ENCODE measurements at places on chromosomes 4 and X.

- DNase-seq = no peak
Observed at GRCh38 chrX:49101629-49101984, 21.9 kb upstream of the WDR45 start.

GRCh38 chr4:7187168-7187535 is 5.2 kb upstream of the SORCS2 start:
- DNase-seq = no peak

GRCh38 chr4:77308843-77309242 is 151.8 kb downstream of the CCNG2 start:
- no peak for DNase-seq

DNA sequence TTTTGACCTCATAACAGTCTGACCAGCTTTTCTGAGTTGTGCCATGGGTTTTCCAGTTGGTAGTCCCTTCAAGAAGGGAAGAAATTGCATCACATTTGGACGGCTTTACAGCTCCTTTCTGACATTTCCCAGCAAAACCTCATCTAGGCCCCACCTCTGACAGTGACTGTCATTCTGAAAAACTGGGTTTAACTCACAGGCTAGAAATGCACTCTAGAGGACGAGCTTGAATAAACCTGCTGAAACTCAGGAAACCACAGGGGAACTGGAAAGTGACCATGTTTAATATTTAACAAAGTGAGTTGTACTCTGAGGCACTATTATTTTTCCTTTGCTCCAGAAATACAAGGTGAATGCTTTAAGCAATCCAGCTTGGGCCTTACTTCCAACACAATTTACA is 434.3 kb upstream of the RASGEF1B start:
- DNase-seq = no peak

GRCh38 chr4:156391325-156391653 is 437.6 kb upstream of the CTSO start:
- no peak for DNase-seq

DNA sequence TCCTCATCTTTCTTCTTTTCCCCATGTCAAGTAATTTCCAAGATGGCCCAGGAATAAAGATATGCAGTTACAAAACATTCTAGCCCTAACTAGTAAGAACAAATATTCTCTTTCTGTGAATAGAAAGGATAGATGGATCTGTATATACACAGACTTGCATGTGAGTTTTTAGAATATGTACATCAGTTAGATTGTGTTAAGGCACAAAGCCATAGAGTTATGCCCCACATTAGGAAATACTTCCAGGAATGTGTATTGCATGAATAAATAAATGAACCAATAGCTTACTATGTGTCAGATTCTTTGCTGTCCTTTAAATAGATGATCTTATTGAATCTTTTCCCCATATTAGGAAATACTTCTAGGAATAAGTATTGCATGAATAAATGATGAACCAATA is 46.0 kb upstream of the TMPRSS11E start:
- DNase-seq = no peak

- DNase-seq = no peak
Observed at GRCh38 chrX:45198706-45199105, 2.0 kb downstream of the DIPK2B start.

DNA sequence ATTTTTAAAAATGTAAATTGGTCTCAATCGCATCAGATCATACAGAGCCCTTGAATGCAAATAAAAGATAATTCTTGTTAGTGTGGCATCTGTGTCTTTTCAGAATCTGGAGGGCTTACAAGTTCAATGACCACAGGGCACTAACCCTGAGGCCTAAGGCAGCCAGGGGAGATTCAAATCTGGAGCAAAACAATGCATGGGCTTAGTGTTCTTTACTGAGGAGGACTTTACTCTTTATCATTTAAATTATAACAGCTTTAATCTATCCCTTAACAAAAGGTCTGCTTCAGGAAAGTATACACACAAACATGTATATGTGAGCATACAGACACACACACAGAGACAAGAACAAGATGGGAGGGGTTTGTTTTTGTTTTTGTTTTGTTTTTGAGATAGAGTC is 51.0 kb upstream of the NSUN7 start:
- DNase-seq = no peak

All from NCI-H1105 (cell line).